ENCODE measurements at places on chromosomes 13 and 19.
A peak's percentile ranks its signal among the peaks of the same experiment; 100 is the strongest.

GRCh38 chr13:28297341-28297740 is 159.0 kb downstream of the PAN3 start:
- no peak for DNase-seq

GRCh38 chr13:30928978-30929377 is 3.5 kb upstream of the TEX26 start:
- no peak for DNase-seq

GRCh38 chr13:48750588-48751383 is 97.1 kb downstream of the CYSLTR2 start:
- no peak for DNase-seq

GRCh38 chr13:50209631-50210030 is 194.4 kb downstream of the KCNRG start:
- DNase-seq, result no peak

- DNase-seq, result no peak
Measured at GRCh38 chr13:78881054-78881453, 222.1 kb upstream of the OBI1 start.

- no peak for DNase-seq
Measured at GRCh38 chr13:41025518-41025917, 6.4 kb upstream of the ELF1 start.

- DNase-seq, result no peak
Measured at GRCh38 chr13:31052478-31052877, 109.2 kb downstream of the HSPH1 start.

DNA sequence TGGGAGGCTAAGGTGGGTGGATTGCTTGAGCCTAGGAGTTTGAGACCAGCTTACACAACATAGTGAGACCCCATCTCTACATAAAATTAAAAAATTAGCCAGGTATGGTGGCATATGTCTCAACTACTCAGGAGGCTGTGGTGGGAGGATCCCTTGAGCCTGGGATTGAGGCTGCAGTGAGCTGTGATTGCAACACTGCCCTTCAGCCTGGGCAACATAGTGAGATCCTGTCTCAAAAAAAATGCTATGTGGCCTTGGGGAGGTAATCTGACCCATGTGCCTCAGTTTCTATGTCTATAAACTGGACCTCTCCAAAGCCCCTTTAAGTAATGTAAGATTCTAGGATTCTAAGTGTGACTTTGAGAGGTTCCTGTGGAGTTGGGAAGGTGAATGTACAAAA is 25.2 kb downstream of the ARL11 start:
- DNase-seq, result no peak

GRCh38 chr13:32642858-32643257 is 56.6 kb downstream of the PDS5B start:
- DNase-seq, result no peak

- peak; percentile 88 for DNase-seq
Measured at GRCh38 chr19:2014731-2015607, 545 bp downstream of the BTBD2 start.

DNA sequence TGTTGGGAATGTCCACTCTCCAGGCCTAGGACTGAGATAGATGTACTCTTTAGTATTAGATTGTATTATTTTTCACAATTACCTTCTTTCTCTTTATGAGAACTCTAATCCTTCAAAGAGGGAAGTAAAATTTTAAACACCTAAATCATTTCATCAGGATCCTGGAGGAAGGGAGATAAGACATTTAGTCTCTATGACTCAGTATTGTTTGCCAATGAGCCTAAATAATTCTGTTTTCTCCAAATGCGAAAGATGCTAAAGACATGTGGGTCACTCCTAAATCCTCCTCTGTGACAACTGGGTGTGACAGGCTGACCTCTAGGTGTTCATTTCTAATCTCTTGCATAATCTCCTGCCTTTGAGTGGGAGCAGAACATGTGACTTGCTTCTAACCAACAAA is 1736.6 kb upstream of the MIR17HG start:
- no peak for DNase-seq

DNA sequence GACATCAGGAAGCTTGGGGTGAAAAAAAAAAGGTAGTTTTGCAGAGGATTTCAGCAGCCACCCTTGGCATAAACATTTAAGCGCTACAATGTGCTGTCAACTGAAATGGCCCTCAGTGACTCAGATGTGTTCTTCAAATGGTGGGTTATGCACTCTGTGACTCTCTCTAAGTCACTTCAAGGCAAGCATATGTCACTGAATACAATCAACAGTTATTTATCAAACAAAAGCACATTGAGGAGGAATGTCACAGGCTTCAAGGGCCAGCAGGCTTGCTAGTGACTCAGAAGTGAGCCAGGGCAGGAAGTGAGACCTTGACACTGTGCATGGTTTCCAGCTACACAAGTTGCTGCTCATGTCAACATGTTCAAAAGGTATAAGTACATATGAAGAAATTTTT is 523.7 kb upstream of the HTR2A start:
- no peak for DNase-seq

DNA sequence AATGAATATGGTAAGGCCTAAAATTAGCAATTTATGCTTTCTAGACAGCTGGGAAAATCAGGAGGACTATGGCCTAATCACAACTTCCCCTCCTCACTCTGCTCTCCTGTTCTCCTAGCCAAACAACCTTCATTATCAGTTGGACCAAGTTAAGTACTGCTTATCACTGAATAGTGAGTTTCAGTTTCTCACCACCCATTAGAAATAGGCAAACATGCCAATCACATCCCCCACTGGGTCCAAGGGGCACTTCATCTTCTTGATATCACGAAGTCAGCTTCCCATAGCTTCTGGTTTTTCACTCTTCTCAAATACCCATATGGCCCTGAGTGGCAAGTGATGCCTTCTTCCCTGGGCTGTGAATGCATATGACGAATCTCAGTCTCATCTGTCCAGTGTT is 689.6 kb downstream of the SLITRK5 start:
- DNase-seq, result no peak

DNA sequence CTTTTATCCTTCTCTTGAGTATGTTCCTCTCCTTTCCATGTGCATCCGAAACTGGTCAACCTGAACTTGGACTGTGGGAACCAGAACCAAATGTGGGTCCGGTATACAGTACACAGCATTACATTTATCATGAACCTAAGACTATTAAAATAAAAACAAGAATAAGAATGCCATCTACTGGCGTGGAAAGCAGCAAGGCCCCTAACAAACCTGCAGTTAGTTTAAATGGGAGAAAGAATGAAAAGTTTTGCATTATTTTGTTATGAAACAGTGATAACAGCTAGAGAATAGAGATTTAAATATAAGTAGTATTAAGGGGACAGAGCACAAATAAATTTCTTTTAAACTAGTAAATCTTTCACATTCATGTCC is 159.5 kb downstream of the RBM26 start:
- no peak for DNase-seq

DNA sequence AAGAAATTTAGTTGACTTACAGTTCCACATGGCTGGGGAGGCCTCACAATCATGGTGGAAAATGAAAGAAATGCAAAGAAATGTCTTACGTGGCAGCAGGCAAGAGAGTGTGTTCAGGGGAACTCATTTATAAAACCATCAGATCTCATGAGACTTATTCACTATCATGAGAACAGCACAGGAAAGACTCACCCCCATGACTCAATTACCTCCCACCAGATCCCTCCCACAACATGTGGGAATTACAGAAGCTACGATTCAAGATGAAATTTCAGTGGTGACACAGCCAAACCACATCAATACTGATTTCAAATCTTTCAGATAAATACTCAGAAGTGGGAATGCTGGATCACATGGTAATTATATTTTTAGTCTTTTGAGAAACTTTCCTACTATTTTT is 1357.9 kb downstream of the SLITRK5 start:
- DNase-seq, result no peak

DNA sequence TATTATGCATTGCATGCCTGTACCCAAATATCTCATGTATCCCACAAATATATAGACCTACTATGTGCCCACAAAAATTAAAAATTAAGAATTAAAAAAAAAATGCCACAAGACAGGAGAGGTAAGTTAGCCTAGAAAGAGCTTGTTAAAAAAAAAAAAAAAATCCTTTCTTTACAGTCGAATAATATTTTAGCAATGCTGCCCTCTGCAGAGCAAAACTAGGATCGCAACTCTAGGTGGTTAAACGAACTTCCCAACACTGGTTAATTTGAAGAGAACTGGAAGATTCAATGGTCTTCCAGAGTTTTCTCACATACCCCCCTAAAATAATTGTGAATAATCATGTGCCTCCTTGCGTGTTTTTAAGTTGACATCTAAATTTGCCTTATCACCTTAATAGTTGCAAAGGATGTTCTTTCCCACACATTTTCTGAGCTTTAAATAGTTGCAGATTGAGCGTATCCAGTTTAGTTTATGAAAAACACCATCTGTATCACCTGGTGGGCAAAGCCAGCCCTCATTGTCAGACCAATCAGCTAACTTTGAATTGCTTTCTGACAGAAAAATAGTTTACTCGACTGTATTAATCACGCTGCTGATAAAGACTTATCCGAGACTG is 47.4 kb upstream of the RCBTB2 start:
- DNase-seq, result peak; percentile 33

- DNase-seq, result no peak
Measured at GRCh38 chr13:21328836-21329477, 130.1 kb downstream of the ZDHHC20 start.

GRCh38 chr13:74136084-74136658 is 2.0 kb upstream of the KLF12 start:
- no peak for DNase-seq

- DNase-seq, result no peak
Measured at GRCh38 chr19:33407716-33408115, 34.2 kb downstream of the CEBPG start.

GRCh38 chr19:17553256-17553655 is 2.2 kb upstream of the COLGALT1 start:
- no peak for DNase-seq

DNA sequence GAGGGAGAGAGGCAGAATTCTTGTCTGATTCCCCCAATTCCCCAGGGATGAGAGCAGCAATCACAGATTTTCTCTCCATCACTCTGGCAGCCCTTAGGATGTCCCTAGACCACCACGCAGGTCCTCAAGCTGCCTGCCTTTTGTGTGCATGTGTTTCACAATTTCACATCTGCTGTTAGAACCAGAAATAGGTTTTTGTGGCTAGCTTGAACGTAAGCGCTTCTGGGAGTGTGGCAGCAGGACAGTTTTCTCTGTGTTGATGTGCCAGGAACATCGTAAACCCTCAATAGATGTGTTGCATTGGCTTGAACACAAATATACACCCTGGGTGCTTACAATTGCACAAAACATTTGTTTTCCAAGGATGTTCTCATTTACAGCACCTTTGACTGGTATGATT is 78.8 kb upstream of the TMTC4 start:
- DNase-seq, result no peak

GRCh38 chr19:30228835-30229524 is 143.2 kb upstream of the ZNF536 start:
- no peak for DNase-seq

GRCh38 chr13:75825161-75825560 is 189.0 kb downstream of the LMO7 start:
- DNase-seq, result no peak

- no peak for DNase-seq
Measured at GRCh38 chr13:89052699-89053098, 1381.5 kb downstream of the SLITRK5 start.

GRCh38 chr19:18802354-18802753 is 11.2 kb upstream of the COMP start:
- DNase-seq, result peak; percentile 74

GRCh38 chr13:108437496-108437895 is 168.0 kb downstream of the TNFSF13B start:
- no peak for DNase-seq

DNA sequence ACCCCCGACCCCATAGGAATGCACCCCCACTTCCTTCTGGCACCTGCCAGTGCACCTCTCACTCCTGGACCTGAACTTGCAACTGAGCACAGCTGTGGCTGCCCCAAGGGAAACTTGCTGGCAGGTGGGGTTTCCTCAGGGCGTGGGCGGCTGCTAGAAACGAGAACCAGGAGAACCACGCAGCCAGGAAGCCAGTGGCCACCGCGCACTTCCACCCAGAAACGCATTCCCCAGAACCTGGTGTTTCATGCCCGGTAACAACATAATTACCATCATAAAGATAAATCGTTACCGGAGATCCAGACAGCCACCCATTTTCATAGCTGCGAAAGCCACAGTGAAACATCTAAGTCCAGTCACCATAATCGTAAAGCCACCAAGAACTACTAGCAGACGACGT is 75.2 kb upstream of the C13orf46 start:
- no peak for DNase-seq

GRCh38 chr13:36918246-36919131 is 1.5 kb downstream of the SMAD9 start:
- no peak for DNase-seq

DNA sequence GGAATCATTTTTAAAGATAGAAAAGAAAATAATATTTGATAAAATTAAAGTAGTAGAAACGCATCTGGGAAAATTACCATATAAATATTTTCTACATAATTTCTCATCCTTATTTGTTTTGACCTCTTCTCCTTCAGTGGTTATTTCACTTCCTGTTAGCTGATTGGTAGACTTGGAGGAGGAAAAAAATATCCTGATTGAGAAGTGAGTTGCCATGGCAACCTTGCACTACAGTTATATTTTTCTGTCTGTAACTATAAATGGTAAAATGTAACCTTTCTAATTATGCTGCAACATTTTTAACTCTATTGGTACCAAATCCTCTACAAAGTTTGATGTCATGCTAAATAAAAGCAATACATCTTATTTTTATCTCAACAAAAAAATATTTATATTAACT is 45.2 kb downstream of the SCEL start:
- no peak for DNase-seq
